Fibroblast of the aortic adventitia (primary cell): ENCODE measurements at places on chromosomes 2 and 18.

- peak; percentile 68 for DNase-seq
Measured at GRCh38 chr2:54103454-54104314, 11.7 kb upstream of the ACYP2 start.

- DNase-seq: no peak
Measured at GRCh38 chr18:78738076-78738690, 241.4 kb upstream of the SALL3 start.

DNA sequence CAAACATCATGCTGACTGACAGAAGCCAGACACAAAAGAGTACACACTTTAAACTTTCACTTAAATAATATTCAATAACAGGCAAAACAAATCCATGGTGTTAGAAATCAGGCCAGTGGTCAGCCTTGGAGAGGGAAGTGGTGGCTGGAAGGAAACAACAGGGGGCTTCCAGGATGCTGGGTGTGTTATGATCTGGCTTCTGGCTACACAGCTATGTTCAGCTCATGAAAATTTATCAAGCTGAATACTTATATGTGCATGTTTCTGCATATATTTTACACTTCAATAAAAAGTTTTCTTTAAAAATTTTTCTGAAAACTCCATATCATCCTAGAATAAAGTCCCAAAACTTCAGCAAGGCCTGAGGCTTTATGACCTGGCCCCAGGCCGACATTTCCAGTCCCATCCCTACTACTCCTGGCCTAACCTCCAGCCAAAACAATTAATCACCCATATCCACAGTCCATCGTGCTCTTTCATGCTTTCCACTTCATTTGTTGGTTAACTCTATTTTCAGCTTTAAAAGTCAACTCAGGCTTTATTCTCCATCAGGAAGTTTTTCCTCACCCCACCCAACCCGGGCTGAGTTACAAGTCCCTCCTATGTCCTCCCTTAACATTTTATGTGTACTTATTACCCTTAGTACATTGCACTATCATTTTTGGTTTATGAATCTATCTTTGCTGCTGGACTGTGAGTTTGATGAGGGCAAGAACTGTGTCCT is 27.9 kb upstream of the SPTBN1 start:
- peak; percentile 82 for DNase-seq

GRCh38 chr18:48740851-48741485 is 202.1 kb downstream of the CTIF start:
- no peak for DNase-seq

- no peak for DNase-seq
Measured at GRCh38 chr18:33446604-33447003, 6.1 kb upstream of the CCDC178 start.

- no peak for DNase-seq
Measured at GRCh38 chr2:205787761-205788160, 105.5 kb downstream of the NRP2 start.

- DNase-seq: no peak
Measured at GRCh38 chr2:10413503-10413902, 34.6 kb downstream of the ODC1 start.

GRCh38 chr2:144194326-144195071 is 325.4 kb downstream of the ZEB2 start:
- DNase-seq: peak; percentile 22

DNA sequence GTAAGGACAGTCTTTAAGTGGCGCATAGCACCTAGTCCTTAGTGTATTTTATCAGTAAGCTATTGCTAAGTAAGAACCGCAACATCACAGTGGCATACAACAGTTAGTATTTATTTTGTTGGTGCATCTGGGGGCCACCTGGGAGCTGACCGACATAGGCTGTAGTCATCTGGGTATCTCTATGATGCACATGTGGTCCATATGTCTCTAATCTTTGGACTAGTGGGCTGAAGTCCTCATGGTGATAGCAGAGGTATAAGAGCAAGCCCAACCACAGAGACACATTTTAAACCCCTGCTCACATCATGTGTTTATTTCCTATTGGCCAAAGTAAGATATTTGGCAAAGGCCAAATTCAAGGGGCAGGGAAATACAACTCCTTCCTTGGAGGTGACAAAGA is 2.9 kb downstream of the CAMKMT start:
- DNase-seq: no peak

- no peak for DNase-seq
Measured at GRCh38 chr18:35116784-35117318, 75.6 kb downstream of the MAPRE2 start.

DNA sequence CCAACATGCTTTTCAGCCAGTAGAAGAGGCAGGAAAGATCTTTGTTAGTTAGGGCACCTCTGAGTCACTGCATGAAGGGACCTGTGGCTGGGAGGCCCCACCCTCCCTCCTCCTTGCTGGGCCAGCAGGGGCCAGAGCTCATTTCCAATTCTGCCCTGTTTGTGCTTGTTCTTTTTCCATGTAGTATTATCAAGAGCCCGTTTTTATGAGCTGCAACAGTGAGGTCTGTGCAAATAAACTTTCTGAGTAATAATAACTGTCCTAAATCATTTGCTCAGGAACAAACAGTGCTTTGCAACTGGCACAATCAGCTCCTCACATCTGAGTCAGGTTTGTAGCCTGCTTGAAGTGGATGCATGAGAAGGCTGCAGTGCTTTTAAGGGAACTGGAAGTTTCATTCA is 128.0 kb downstream of the ARL4C start:
- DNase-seq: peak; percentile 24

DNA sequence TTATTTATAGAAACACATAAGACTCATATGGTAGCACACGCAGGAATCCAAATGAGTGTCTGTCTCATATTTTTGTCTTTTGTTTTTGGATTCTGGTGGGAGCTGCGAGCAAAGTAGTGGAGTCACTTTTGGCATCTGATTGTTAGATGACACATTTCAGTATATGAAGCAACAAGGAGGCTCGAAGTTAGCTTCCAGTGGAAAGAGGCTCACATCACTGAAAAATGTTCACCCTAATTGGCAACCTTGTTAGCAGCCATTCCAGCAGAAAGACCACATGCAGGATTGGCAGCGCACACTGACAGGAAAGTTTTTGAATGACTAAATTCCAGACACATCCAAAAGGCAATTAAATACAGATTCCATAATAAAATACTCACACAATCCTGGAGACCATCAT is 87.4 kb downstream of the MYT1L start:
- DNase-seq: no peak

GRCh38 chr18:13175754-13176210 is 42.8 kb upstream of the LDLRAD4 start:
- DNase-seq: no peak

GRCh38 chr2:215619022-215619958 is 183.4 kb upstream of the FN1 start:
- peak; percentile 87 for DNase-seq

GRCh38 chr2:165173215-165173614 is 30.6 kb downstream of the SCN3A start:
- DNase-seq: no peak

GRCh38 chr2:103594823-103595222 is 833.0 kb downstream of the TMEM182 start:
- DNase-seq: no peak

DNA sequence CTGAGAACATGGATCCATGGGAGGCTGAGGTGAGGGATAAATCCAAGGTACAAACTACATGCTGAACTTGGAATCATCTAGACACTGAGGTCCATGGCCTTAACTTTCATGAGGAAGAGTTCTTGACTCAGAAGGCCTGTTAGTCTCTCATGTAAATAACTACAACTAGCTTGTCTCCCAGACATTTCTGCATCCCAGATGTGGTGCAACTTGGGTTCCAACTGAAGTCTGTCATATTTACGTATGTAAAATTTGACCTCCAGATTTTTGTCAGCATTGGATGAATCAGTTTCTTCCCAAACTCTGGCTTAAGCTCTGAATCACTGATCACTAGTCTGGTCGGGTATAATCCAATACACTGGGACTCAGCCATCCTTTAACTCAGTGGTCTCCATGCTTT is 306.9 kb downstream of the PDE11A start:
- no peak for DNase-seq

- DNase-seq: no peak
Measured at GRCh38 chr2:72096181-72096580, 51.5 kb downstream of the CYP26B1 start.

DNA sequence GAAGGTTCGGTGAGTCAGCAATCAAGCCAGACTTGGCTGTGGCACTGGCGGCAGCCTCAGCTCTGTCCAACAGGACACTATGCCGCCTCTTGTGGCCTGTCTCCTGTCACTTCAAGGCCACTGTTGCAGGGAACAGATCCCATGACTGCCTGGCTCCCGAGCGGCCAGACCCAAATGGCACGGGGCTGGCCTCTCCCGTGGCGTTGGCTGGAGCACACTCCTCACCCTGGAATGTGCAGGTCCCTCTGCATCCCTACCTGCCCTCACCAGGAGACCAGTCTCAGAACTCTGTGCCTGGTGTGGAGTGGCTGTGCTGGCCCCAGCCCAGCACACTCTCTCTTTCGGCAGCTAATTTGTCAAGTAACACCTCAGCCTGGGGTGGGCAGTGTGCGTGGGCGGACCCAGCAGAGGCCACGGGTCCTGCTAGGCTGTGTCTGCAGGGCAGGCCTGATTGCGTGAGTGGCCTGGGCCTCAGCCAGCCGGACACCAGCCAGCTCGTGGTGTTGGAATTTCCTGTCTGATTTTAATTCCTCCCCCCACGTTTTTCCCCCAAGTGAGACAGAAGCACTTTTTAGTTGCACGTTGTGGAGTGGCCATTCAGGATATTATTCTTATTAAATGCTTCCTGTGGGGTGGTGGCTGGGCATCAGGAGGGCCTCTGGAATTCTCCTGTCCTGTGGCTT is 179.3 kb downstream of the GLI2 start:
- peak; percentile 93 for DNase-seq

GRCh38 chr18:13564579-13564978 is 161.8 kb downstream of the FAM210A start:
- no peak for DNase-seq
